ENCODE measurements at places on chromosomes 4 and X. TPM values are rescaled to one million over a fixed set of nuclear protein-coding genes. Genes with fewer than 3 reads are reported as not detected.

The CT45A3 gene
- not detected for polyA plus RNA-seq

The AWAT2 gene
- not detected for polyA plus RNA-seq

The C4orf50 gene
- polyA plus RNA-seq, result 1.6 TPM

The C4orf51 gene
- not detected for polyA plus RNA-seq

The FGA gene
- not detected for polyA plus RNA-seq

The ZNF141 gene
- polyA plus RNA-seq, result 19.0 TPM

The EGF gene
- polyA plus RNA-seq, result not detected

The SNX25 gene
- 6.4 TPM for polyA plus RNA-seq
